ENCODE measurements at places on chromosomes 3 and 15.
A peak's percentile ranks its signal among the peaks of the same experiment; 100 is the strongest.

DNA sequence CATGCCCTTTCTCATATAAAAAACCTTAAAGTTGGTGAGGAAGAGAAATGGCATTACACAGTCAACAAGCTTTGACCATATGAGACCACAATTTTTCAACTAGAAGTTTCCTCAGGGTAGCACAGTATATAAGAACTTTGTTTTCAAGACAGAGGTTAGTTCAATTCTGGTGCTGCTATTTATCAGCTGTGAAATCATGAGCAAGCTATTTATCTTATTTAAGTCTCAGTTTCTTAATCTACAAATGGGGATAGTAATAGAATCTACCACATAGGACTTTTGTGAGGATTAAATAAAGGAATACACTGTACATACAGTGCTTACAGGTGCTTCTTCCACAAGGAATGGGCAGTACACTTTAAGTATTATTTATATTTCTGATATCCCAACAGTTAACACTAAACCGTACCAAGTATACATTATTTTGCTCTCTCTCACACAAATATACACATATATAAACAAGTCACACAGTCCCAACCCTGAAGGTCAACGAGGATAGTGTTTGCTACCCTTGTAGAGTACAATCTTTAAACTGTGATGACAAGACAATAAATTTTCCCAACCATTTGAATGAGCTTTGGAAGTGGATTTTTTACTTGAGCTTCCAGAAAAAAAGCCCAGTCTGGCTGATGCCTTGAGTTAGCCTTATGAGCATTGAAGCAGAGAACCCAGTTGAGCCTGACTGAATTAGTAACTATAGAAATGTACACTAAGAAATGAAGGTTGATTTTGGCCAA lies 178.8 kb downstream of the TNIK start:
- DNase-seq: no peak

- no peak for DNase-seq
Observed at GRCh38 chr3:194286375-194287146, 64.6 kb downstream of the CPN2 start.

DNA sequence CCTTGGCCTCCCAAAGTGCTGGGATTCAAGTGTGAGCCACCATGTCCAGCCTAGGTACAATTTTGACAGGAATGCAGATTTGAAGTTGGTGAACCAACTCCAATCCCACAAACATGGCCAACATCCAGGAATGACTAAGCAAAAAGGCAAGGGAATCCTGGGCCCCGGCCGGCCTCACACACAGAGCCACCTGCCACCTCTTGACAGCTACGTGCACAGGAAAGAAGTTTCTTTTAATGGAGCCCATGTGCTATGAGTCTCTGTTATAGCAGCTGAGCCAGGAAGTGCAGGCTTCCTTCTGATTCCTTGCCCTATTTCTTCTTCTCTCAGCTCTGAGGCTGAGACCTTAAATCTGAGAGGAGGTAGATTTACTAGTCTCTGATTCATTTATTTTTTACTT lies 8.8 kb downstream of the TMEM40 start:
- no peak for DNase-seq

DNA sequence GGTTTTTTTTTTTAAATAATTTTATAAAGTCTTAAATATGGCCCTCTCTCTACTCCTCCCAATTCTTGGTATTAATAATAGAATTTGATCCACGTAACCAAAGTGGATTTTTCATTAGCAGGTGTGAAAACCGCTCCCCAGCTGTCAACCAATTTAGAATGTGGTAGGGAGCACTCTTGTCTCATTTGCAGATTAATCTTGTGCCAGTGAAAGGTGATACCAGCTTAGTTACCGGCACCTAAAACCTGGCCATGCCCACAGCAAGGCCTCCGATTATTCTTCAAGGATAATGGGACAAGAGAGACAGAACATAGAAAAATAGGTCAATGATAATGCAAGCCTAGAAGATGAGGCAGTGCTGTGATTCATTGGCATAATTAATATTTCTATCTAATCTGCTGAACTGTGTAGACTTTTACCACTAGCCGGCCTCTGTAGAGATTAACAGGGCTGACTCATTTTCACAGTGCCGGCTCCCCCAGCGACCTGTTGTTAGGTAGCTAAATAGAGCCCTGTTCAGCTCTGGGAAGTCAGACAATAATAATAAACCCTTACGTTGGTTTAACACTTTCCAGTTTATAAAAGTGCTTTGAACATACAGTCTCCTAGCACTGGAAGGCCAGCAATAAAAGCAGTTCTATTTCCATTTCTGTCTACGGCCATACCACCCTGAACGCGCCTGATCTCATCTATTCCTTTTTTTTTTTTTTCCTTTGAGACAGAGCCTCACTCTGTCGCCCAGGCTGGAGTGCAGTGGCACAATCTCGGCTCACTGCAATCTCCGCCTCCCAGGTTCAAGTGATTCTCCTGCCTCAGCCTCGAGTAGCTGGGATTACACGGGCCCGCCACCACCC lies 102.9 kb downstream of the SHQ1 start:
- DNase-seq: no peak

DNA sequence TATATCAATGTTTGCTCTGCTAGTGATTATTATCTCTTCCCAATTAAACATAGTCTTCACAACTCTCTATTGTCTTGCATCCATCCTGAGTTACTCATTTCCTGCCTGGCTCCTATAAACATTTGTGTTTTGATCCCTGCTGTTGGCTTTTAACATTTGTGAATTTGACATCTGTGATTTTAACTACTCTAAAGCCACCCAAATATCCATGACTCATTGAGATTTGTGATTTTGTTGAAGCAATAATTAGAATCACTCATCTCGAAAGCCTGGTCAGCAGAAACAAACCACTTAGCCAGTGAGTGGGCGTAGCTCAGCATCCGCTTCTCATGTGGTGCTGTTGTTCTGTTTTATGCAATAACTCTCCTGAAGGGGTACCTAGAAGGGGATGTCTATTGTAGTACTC lies 174.3 kb upstream of the ZBTB20 start:
- no peak for DNase-seq

- no peak for DNase-seq
Observed at GRCh38 chr3:150014782-150015181, 44.1 kb upstream of the PFN2 start.

- no peak for DNase-seq
Observed at GRCh38 chr3:169818316-169818715, 5.6 kb upstream of the LRRC34 start.

GRCh38 chr3:25145176-25145575 lies 282.9 kb upstream of the RARB start:
- DNase-seq: no peak

DNA sequence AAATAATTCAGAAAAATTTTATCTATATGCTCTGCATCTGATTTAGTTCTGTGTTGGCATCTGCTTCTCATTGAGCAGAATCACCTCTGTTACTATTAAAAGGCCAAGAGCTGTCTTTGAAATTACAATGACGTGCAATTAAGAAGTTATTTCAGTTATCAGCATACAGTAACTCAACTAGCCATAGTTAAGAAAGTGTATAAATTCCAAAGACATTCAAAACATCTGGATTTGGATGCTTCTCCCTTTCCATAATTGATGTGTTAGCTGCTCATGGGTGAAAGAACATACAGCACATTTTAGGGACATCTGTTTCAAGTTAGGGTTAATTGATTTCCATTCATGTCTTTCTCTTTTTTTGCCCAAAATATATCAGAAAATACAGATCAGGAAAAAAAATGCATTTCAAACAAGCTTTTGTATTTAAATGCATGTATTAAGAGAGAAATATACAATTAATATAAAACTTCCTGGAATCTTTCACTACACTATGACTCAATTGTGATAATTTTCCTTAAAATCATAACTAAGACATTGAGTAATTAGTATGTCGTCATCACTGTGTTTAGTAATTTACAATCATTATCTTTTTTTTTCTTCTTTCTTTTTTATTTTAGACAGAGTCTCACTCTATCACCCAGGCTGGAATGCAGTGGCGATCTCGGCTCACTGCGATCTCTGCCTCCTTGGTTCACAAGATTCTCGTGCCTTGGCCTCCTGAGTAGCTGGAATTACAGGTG lies 82.7 kb upstream of the MBNL1 start:
- peak; percentile 29 for DNase-seq

DNA sequence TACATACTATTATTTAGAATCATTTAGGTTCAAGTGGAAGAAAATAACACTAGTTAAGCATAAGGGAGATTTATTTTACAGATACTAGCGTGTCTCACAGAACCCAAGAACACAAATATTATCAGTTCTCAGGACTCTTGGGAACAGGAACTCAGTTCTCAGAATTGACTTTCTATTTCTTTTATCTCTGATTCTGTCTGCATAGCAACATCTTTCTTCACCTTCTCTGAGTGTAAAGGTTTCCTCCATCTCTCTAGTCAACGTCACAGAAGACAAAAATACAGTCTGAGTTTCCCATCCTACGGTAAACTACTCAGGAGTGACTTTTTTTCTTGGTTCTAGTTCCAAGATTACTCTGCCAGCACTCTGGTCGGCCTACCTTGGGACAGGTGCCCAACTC lies 220.0 kb downstream of the SV2B start:
- no peak for DNase-seq

DNA sequence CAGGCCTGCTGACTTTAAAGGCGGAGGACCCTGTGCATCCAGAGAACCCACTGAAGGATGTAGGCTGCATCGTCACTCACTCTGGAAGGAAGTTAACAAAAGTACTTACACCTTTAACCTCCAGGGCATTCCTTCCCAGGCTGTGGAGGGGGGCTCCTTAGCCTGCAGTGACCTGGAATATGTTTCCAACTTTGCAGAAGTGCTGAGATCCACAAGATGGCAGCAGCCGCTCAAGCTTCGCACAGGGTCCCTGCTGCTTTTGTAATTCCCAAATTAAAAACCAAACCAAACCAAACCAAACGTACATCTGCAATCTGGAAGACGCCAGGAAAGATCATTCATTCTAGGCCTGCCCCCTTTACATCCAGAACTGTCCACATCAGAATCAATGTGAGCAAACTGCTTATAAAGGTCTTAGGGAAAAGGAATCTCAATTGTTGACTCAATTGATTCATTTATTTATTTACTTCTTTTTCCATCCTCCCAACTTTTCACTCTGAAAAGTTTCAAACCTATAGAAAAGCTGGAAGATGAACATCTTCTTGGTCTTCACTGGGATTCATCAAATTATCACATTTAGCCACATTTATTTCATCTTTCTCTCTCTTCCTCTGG lies 70.5 kb upstream of the KLHL25 start:
- no peak for DNase-seq

- peak; percentile 96 for DNase-seq
Observed at GRCh38 chr3:183099026-183099837, at the start of gene MCCC1. MCCC1 (minus strand) TSS chr3:183099496; CDS start chr3:183099440, 56 bp downstream.

GRCh38 chr15:33621141-33621540 lies 310.4 kb downstream of the RYR3 start:
- DNase-seq: no peak

DNA sequence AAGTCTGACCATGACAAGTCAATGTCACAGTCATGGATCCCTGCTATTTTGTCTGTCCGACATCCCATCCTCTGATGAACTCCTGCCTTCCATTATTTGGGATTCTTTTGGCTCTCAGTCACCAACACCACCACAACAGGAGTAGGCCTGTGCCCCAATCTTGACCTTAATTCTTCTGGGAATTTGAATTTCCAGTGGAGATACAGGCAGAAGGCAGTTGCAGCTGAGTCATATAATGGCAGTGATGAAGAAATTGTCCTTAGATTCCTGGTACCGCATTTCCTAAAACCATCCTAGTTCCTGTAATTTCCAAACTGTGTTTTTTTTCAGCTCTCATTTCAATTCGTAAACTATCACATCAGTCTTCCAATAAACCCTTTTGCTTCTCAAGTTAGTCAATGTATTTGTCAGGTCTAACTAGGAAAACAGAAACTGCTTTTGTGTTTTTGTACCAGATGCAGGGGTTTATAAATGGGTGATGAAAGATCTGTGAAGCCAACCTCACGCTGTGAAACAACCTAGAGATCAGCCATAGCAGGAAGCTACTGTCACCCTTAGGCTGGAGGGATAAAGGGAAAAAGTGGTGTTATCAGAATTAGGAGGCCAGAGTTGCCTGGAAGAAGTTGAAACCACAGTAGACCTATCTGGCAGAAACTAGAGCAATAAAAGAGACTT lies 126.3 kb upstream of the TMEM108 start:
- DNase-seq: no peak

GRCh38 chr3:190307164-190307545 lies 15.1 kb downstream of the CLDN1 start:
- no peak for DNase-seq

GRCh38 chr3:118292841-118293240 lies 741.8 kb downstream of the IGSF11 start:
- no peak for DNase-seq

- peak; percentile 40 for DNase-seq
Observed at GRCh38 chr15:70722266-70723121, 40.9 kb downstream of the UACA start.

DNA sequence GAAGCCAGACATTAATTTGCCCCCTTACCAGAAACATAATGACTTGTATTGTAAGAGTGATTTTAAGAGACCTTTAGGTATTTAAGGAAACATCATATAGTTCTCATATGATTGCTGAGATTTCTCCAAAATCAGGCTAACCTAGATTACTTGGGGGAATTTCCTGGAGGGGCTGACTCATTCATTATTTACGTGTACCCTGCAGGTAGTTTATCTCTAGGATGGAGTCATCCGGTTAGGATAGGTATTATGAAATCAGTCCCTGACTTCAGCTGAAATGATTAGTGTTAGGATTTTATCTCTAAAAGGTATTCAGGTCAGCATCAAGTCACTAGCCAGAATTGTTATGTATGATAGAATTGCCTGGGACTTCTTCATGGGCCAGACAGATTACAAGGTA lies 97.5 kb downstream of the TCF12 start:
- no peak for DNase-seq

GRCh38 chr15:55742927-55743728 lies at the start of gene PRTG:
PRTG (minus strand) TSS chr15:55743152; CDS start chr15:55742931, 221 bp downstream.
- no peak for DNase-seq

DNA sequence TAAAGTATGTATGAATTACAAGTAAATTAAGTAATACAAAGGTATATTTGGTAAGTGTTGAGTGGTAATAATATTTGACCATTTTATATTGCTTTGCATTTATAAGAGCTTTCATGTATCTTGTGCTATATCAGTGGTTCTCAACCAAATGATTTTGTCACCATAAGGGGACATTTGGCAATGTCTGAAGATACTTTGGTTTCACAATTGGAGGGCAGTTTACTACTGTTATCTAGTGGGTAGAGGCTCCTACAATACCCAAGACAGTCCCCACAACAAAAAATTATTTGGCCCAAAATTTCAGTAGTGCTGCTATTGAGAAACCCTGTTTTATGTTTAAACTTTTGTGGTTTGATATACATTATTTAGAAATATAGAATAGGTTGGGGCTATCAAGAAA lies 14.6 kb downstream of the TRPC1 start:
- no peak for DNase-seq

- peak; percentile 18 for DNase-seq
Observed at GRCh38 chr15:88664151-88664778, 25.4 kb downstream of the ISG20 start.

- no peak for DNase-seq
Observed at GRCh38 chr15:61441891-61442290, 212.8 kb upstream of the RORA start.

- no peak for DNase-seq
Observed at GRCh38 chr3:84961011-84961410, 2.2 kb downstream of the CADM2 start.

GRCh38 chr3:68256635-68257223 lies 602.3 kb upstream of the SUCLG2 start:
- no peak for DNase-seq

Data from CD14-positive monocyte (primary cell).